ENCODE measurements at places on chromosomes 12 and 14.

- DNase-seq, result no peak
Observed at GRCh38 chr14:62431496-62431895, 613.8 kb downstream of the KCNH5 start.

- no peak for DNase-seq
Observed at GRCh38 chr12:105590571-105590970, 260.1 kb downstream of the C12orf75 start.

GRCh38 chr14:67579040-67579439 lies 21.0 kb downstream of the PIGH start:
- DNase-seq, result no peak

GRCh38 chr14:90574188-90575131 lies 177.6 kb downstream of the CALM1 start:
- no peak for DNase-seq

- no peak for DNase-seq
Observed at GRCh38 chr12:55912908-55913307, 14.8 kb downstream of the PYM1 start.

All from Jurkat, Clone E6-1 (cell line).